ENCODE measurements at places on chromosomes 7 and 10.

DNA sequence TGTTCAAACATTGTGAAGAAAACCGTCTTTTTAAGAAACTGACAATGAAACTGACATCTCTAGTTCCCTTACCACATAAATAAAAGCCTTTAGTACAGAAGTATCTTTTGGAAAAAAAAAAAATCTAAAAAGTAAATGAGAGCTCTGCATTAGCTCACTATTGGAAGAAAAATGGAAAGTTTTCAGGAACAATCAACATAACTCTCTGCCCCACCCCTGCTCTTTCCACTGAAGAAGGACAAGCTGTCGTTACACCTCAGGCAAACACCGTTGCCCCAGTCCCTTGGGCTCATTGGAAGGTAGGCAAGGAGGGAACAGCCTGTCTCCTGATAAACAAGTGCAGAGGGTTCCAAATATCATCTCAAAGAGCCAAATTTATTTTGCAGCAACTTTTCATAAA lies 22.4 kb upstream of the C1QL3 start:
- no peak for DNase-seq

DNA sequence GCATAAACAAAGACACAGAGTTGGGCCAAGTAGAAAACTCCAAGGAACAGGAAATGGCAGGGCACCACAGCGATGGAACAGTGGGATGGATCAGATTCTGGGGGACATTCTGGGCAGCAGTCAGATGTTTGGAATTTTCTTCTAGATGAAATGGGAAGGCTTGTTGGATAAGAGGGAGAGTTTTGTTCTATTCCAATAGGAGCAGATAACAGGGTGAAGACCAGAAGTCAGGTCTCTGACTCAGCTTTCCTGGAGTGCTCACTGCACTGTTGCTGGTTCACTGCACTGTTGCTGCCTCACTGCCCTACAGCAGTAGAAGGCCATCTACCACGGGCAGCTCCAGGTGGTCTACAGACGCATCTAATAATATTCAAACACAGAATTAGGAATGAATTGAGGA lies 135.6 kb downstream of the ATE1 start:
- no peak for DNase-seq

GRCh38 chr7:151408839-151409666 lies 785 bp downstream of the WDR86 start:
- no peak for DNase-seq

GRCh38 chr7:29123626-29124190 lies 22.6 kb downstream of the CPVL start:
- DNase-seq = no peak

GRCh38 chr7:2131800-2132199 lies 100.9 kb downstream of the MAD1L1 start:
- DNase-seq = no peak

DNA sequence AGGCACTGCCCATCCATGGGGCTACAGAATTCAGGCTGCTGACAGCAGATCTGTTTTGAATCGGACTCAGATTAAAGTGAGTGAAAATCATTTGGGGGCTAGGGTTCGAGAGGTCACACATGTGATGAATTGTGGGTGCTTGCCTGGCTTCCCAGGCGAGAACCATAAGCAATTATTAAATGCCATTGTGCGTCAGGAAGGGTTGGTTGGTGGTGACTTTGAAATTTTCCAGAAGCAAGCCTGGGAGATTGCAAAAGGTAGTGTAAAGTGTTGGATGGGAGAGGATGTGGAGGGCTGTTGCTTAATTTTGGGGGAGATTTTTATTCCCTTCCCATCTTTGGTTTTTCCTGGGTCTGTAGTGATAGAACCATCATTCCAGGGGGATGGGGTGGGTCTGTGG lies 34.6 kb downstream of the LRMDA start:
- DNase-seq = no peak

- DNase-seq = no peak
Measured at GRCh38 chr7:82410461-82410860, 33.1 kb downstream of the CACNA2D1 start.

GRCh38 chr7:72751978-72752377 lies 76.0 kb downstream of the TYW1B start:
- DNase-seq = no peak

DNA sequence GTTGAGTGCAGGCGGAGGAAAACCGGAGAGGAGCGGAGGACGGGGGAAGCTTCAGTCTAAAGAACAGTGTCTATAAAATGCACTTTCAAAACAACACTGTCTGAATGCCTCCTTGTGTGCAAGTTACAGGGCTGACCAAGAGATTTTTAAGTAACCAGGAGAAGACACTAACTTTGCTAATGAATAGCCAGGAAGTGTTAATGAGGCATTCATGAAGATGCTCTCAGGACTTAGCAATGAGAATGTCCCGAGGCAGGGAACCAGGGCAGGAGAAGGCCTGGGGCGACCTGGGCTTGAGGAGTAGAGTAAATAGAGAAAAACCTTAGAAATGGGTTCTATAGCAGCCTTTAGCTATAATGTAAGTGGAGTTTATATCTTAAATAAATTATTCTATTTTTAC lies 312.1 kb downstream of the SKIDA1 start:
- DNase-seq = no peak

- DNase-seq = no peak
Measured at GRCh38 chr7:80806663-80807062, 112.2 kb downstream of the SEMA3C start.

- DNase-seq = peak; percentile 71
Measured at GRCh38 chr10:132257271-132257670, 50.5 kb downstream of the STK32C start.

GRCh38 chr7:4242706-4243105 lies 439.4 kb upstream of the FOXK1 start:
- no peak for DNase-seq

DNA sequence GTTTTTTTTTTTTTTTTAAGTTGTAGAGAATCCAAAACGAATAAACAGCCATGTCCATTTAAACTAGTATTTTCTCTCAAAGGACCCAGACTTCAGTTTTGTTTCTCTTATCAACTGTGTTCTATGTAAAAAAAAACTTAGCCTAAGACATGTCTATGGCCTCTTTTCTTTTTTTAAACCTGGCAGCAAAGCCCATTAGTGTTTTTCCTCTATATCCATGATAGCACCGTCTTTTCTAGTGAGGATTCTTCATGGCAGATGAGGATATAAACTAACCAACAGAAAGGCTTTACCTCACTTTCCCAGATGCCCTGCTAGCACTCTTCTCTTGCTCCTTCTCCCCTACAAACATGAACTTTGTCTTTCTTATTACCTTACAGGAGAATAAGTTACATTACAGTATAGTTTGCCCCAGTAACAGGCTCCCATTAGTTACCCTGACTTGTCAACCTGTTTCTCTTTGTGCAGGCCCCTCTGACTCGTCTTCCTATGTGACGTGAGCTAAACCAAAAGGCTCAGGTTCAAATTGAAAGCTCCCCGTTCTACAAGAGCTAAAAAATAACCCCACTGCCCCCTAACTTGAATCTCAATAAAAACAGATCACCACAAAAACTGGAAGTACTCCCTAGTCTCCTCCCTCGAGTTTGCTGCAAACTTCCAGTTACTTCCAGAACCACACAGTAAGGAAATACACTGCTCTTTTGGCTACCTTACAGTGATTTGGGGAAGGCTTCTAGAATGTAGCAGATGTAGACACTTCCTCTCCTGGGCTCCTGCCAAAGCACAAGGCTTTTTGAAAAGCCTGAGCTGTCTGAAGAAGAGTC lies 20.1 kb downstream of the P4HA1 start:
- DNase-seq = no peak

GRCh38 chr7:91962419-91962818 lies 21.8 kb downstream of the AKAP9 start:
- no peak for DNase-seq

All from activated CD8-positive, alpha-beta memory T cell treated with anti-CD3 and anti-CD28 coated beads for 24 hours (primary cell).